ENCODE measurements at places on chromosomes 2 and 18. TPM values are rescaled to one million over a fixed set of nuclear protein-coding genes. Genes with fewer than 3 reads are reported as not detected.

Gene TEX44
- total RNA-seq: not detected

Gene ANTXR1
- 13.9 TPM for total RNA-seq

Gene ARHGEF4
- 41.8 TPM for total RNA-seq

Gene KCTD1
- 70.0 TPM for total RNA-seq
